Spinal cord (tissue), 10 donors: ENCODE measurements at places on chromosomes 4 and X.
A peak's percentile ranks its signal among the peaks of the same experiment; 100 is the strongest.

DNA sequence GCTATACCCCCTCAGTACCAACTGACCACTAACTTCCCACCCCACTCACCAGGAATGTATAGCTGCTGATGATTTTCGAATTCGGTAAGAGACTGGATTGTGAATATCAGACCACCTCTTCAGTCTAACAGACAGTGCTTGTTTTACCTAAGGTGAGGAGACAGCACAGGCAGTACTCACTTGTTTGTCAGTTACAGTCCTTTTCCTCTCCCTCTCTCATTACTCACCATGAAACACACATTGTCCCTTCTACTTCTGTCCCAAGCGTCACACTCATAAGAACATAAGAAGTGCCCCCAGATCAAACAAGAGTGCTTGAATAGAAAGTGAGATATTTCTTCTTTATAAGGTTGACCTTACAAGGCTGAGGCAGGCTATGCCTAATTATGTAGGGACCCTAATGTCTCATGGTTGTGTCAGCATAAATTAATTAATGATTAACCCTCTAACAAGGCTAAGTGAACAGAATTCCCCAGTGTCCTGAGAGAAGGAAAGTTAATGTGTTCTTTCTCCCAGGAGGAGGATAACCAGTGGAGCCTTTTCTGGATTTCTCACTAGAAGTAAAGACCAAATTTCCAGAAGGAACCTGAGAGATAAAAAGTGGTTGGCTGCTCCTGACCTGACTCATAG lies 32.2 kb downstream of the ZCCHC12 start:
- H3K4me3 ChIP-seq: no peak overlapping the region
- H3K4me1 ChIP-seq: no peaks in the 10 kb centered on the region
- no peak overlapping the region for H3K27ac ChIP-seq
- no peaks in the 10 kb centered on the region for H3K27me3 ChIP-seq
- no peak for DNase-seq

GRCh38 chr4:13427599-13428325 lies 56.4 kb downstream of the RAB28 start:
- no peak overlapping the region for H3K4me3 ChIP-seq
- DNase-seq: no peak
- no peaks in the 10 kb centered on the region for H3K27me3 ChIP-seq
- no peak overlapping the region for H3K27ac ChIP-seq

- DNase-seq: no peak
- no peaks in the 10 kb centered on the region for H3K27me3 ChIP-seq
- no peaks in the 10 kb centered on the region for H3K4me1 ChIP-seq
These were observed 30.4 kb downstream of the RPS3A start for GRCh38 chr4:151129796-151130195.

DNA sequence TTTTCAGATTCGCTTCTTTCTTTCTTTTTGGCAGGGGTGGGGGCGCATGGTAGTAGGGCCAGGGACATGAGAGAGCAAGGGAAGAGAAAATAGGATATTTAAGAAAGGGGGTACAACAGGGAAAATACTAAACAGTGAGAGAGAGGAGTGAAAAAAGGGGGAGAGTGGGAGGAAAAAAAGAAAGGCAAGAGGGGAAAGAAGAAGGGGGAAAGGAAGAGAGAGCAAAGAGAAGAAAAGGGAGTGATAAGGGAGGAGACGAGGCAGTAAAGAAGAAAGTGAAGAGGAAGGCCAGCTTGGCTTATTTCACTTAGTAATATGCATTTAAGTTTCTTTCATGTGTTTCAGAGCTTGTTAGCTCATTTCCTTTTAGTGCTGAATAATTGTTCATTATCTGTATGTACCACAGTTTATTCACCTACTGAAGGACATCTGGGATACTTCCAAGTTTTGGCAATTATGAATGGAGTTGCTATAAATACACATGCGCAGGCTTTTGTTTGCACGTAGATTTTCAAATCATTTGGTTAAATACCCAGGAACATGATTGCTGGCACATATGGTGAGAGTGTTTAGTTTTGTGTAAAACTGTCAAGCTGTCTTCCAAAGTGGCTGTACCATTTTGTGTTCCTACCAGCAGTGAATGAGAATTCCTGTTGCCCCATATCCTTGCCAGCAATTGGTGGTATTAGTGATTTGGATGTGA lies 37.3 kb downstream of the CASP6 start:
- no peak overlapping the region for H3K4me3 ChIP-seq
- DNase-seq: no peak
- no peaks in the 10 kb centered on the region for H3K36me3 ChIP-seq

GRCh38 chrX:130915302-130915701 lies 12.3 kb upstream of the ENOX2 start:
- H3K27ac ChIP-seq: no peak overlapping the region
- no peaks in the 10 kb centered on the region for H3K4me1 ChIP-seq
- no peak for DNase-seq
- H3K4me3 ChIP-seq: no peak overlapping the region
- H3K36me3 ChIP-seq: no peaks in the 10 kb centered on the region
- H3K27me3 ChIP-seq: no peaks in the 10 kb centered on the region

- no peaks in the 10 kb centered on the region for H3K36me3 ChIP-seq
- H3K4me3 ChIP-seq: no peak overlapping the region
- no peak for DNase-seq
- H3K27me3 ChIP-seq: peaks cover 2% of the 10 kb centered on the region
These were observed 120.1 kb upstream of the MED14 start for GRCh38 chrX:40855411-40855810.

- H3K27ac ChIP-seq: no peak overlapping the region
- H3K4me1 ChIP-seq: no peaks in the 10 kb centered on the region
- no peaks in the 10 kb centered on the region for H3K36me3 ChIP-seq
- H3K4me3 ChIP-seq: no peak overlapping the region
- H3K27me3 ChIP-seq: no peaks in the 10 kb centered on the region
- no peak for DNase-seq
These were observed 62.4 kb downstream of the NPFFR2 start for GRCh38 chr4:72094059-72094797.

DNA sequence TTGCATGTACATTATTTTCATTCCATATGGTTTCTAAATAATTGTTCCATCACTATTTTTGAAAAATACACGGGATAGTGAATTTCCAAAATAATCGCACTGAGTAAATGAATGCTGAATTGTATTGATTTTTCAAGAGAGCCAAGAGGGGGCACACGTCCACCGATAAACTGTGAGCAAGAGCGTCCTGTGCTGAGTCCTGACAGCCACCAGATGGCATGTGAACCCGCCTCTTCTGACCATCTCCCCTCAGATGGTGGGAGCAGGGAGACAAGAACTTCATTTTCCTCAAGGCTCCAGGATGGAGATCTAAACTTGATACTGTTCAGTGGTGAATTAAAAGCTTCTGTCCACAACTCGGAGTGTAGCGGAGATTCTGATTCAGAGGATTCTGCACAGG lies 30.6 kb upstream of the IL9R start:
- H3K36me3 ChIP-seq: no peaks in the 10 kb centered on the region
- H3K27me3 ChIP-seq: no peaks in the 10 kb centered on the region
- no peak overlapping the region for H3K27ac ChIP-seq
- no peak for DNase-seq

DNA sequence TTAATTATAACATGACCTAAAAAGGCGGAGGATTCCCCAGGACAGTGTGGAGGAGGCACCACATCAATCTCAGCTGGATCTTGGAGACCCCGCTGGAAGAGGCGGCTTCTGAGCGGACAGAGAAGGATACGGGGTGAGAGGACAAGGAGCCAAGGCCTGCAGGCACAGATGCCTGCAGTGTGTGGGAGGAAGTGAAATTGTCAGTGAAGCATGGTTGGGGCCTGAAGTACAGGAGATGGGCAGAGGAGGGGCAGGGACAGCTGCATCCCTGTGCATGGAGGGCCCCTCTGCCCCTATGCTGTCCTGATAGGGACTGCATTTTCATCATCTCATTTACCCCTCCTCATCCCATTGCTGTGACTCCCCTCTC lies 1.7 kb upstream of the SLC2A9 start:
- H3K4me1 ChIP-seq: peaks cover 38% of the 10 kb centered on the region
- H3K27ac ChIP-seq: no peak overlapping the region
- no peak for DNase-seq
- no peaks in the 10 kb centered on the region for H3K36me3 ChIP-seq
- no peaks in the 10 kb centered on the region for H3K27me3 ChIP-seq

GRCh38 chrX:112677167-112677566 lies 2.6 kb downstream of the LHFPL1 start:
- peaks cover 28% of the 10 kb centered on the region for H3K27me3 ChIP-seq
- H3K27ac ChIP-seq: no peak overlapping the region
- DNase-seq: no peak
- H3K36me3 ChIP-seq: no peaks in the 10 kb centered on the region
- H3K4me1 ChIP-seq: no peaks in the 10 kb centered on the region

- no peak overlapping the region for H3K27ac ChIP-seq
- H3K36me3 ChIP-seq: peaks cover 40% of the 10 kb centered on the region
- no peak overlapping the region for H3K4me3 ChIP-seq
These were observed 72.0 kb downstream of the RGS12 start for GRCh38 chr4:3364634-3365314.

DNA sequence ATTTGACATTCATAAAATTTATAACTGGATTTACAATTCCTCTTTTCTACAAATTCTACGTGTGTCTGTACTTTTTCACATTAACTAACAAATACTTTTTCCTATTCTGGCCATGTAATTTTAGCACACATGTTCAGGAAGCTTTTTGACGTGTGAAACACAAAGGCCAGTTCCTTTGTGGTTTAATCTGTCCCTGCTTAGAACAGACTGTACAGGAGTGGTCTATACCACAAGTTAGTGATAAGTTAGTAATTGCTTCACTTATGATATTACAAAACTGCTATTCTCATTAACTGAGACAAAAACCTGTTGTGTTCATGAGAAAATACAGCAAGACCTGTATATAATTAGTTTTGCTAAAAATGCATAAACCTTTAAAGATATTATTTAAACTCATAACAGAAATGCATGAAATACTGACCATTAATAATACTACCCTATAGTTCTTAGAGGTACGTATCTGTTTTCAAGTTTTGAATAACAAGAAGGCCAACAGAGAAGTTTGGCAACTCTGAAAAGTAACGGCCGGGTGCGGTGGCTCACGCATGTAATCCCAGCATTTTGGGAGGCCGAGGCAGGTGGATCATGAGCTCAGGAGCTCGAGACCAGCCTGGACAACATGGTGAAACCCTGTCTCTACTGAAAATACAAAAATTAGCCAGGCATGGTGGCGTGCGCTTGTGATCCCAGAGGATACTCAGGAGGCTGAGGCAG lies 13.7 kb upstream of the AREG start:
- no peaks in the 10 kb centered on the region for H3K36me3 ChIP-seq
- no peak overlapping the region for H3K27ac ChIP-seq
- H3K27me3 ChIP-seq: no peaks in the 10 kb centered on the region
- no peak overlapping the region for H3K4me3 ChIP-seq
- H3K4me1 ChIP-seq: no peaks in the 10 kb centered on the region

DNA sequence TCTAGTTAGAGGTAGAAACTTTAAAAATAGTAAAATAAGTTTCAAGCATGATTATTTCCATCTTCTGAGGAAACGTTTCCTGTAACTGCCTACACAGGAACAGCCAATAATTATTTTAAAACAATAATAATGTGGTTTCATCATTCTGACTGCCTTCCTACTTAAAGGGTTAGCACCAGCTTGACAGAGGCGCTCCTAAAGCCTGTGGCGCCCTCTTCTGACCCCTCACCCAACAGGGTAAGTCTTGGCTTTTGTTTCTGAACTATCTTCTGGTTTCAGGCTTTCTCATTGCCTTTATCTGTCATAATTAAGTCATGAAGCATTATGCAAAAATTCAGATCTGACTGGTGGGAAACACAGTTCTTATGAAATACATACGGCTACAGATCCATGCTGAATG lies 96.7 kb downstream of the ITM2A start:
- no peak overlapping the region for H3K27ac ChIP-seq
- no peak for DNase-seq
- H3K4me3 ChIP-seq: no peak overlapping the region
- no peaks in the 10 kb centered on the region for H3K36me3 ChIP-seq
- H3K4me1 ChIP-seq: no peaks in the 10 kb centered on the region
- no peaks in the 10 kb centered on the region for H3K27me3 ChIP-seq

DNA sequence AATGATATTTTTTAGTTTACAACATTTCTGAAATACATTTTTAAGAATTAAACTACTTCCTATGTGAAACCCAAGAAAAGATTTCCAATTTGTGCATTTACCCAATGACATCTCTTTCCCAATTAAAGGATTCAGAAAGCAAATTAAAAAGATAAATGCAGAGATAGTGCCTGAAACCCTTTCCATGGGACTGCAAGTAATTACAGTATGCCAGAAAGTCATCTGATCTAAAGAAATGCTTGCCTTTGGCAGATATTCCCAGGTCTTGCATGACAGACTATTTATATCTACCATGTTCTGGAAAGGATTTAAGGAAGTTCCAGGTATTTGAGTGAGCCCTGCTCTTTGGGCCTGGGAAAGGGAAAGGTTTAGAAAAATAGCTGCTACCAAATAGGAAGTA lies 41.6 kb upstream of the CXorf38 start:
- no peak overlapping the region for H3K27ac ChIP-seq
- no peaks in the 10 kb centered on the region for H3K4me1 ChIP-seq
- no peak for DNase-seq
- H3K27me3 ChIP-seq: peaks cover 18% of the 10 kb centered on the region
- H3K36me3 ChIP-seq: peaks cover 8% of the 10 kb centered on the region
- H3K4me3 ChIP-seq: no peak overlapping the region

- no peak overlapping the region for H3K4me3 ChIP-seq
- H3K27me3 ChIP-seq: no peaks in the 10 kb centered on the region
- peak overlapping the region; percentile 37 for H3K27ac ChIP-seq
- DNase-seq: peak; percentile 39
These were observed 30.8 kb downstream of the SLITRK2 start for GRCh38 chrX:145848448-145848847.

- no peaks in the 10 kb centered on the region for H3K27me3 ChIP-seq
- H3K4me1 ChIP-seq: no peaks in the 10 kb centered on the region
- no peaks in the 10 kb centered on the region for H3K36me3 ChIP-seq
- no peak overlapping the region for H3K4me3 ChIP-seq
- H3K27ac ChIP-seq: no peak overlapping the region
These were observed 163.7 kb downstream of the NPNT start for GRCh38 chr4:106058921-106059320.

DNA sequence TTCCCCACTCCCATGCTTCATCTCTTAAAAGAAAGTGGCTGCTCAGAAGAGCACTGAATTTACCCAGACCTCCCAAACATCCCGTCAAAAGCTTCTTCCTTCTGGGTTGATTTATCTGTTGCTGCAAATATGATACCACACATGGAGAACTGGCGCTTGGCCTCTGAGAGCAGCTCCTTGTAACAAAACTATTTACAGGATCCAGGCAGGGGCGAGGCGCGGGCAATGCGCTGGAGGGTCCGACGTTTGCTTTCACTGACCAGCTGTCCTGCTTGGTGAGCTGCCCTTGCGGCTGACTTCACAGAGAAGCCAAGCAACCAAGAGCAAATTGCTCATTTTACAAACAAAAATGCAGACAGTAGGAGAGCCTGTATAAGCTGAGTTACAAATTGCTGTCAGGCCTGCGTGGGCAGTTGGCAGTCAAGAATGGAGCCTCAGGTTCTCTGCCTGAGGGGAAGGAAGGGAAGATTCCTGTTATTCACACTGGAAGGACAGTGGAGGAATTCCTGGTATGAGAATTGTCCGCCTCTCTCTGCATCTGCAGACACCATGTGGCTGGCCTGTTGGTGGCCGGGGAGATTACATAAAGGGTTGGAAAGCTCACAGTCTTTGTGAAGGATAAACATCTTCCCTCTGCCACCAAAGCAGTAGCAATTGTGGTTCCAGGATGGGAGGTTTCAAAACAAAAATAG lies 192.2 kb upstream of the LEF1 start:
- H3K4me3 ChIP-seq: no peak overlapping the region
- H3K4me1 ChIP-seq: peaks cover 7% of the 10 kb centered on the region
- H3K27me3 ChIP-seq: no peaks in the 10 kb centered on the region
- no peaks in the 10 kb centered on the region for H3K36me3 ChIP-seq
